Fibroblast of skin of back (primary cell): ENCODE measurements at places on chromosomes 12 and 14.

DNA sequence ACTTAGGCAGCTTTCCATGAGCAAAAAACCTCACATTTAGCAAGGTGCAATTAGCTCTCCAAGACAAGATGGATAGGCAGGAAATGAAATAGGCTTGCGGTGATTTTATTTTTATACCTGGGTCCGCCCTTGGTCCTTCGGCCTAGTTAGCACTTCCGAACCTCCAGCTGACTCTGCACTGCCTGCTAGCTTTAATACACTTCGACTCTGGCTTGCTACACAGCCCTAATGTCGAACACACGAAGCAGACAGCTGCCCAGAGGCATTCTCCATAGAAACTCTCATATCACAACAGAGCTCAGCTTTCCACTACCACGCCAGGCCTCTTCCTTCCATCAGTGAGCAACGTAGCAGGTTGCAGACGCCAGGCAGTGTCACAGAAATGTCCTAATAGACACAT, 688.0 kb downstream of the VRK1 start:
- no peak for DNase-seq

DNA sequence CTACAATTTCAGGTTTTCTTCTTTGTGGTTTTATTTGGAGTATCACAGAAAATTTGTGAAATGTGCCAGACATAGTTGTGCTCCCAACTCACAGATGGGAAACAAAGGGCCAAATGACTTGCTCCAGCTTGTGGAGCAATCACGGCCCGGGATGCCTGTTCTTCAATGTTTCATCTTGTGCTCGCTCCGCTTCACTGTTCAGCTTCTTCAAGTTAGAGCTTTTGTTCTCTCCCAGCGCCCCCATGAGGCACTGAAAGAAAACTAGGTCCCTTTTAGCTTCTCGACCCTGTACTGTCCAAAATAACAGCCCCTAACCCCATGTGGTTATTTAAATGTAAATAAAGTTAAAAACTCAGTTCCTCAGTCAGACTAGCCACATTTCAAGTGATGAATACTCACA, 187.9 kb upstream of the STXBP6 start:
- no peak for DNase-seq

GRCh38 chr12:121112496-121112895, 20.2 kb upstream of the P2RX7 start:
- no peak for DNase-seq

- DNase-seq, result no peak
These were observed 265.5 kb downstream of the ZFP36L1 start for GRCh38 chr14:68527329-68527851.

DNA sequence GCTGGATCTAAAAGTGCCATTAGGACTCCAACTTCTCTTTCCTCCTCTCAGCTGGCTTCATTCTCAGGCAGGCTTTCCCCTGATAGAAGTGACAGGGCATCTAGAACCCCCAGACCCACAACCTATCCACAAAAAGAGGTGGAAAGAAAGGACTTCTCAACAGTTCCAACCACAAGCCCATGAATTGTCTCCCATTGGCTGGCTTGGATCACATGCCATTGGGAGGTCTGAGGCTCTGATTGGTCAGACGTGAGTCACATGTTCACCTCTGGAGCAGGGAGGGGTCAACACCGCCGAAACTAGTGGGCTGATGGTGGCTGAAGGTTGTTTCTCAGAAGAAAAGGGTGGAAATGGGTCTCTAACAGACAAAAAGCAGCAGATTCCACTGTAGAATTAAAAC, 47.2 kb downstream of the DRAM1 start:
- peak; percentile 11 for DNase-seq

DNA sequence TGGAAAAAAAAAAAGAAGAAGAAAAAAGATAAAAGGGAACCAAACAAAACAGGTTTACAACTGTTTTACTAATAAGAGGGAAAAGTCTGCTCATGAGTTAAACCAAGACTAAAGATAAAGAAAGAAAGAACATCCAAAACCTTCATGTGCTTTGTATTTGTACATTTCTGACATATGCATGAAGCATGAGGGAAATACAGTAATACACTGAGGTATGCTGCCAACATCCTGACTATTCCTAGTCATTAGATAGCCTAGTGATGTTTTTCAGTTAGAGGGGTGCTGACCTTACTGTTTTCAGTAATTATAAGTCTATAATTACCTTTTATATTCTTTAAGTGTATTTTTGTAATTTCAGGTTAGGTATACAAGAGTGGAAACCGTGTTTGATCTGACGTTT, 793.3 kb downstream of the DIO2 start:
- DNase-seq, result peak; percentile 46

- DNase-seq, result no peak
These were observed 10.6 kb upstream of the FAM181A start for GRCh38 chr14:93916498-93916897.

DNA sequence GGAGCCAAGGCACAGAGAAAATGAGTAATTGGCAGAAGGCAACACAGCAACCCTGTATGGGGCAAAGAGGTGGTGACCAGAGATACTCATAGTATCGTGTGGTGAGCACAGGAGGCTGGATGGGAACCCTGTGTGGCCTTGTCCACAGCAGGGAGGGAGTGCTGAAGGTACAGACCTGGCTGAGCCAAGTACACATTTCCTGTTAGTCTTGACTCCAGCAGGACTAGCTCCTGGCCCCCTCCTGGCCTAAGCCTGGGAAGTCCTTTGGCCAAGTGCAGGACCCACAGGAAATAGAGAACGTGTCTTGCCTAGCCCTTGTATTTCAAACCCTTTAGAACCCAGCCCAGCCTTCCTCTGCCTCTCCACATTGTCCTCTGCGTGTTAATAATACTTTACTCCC, 289.8 kb upstream of the PWP1 start:
- DNase-seq, result no peak

DNA sequence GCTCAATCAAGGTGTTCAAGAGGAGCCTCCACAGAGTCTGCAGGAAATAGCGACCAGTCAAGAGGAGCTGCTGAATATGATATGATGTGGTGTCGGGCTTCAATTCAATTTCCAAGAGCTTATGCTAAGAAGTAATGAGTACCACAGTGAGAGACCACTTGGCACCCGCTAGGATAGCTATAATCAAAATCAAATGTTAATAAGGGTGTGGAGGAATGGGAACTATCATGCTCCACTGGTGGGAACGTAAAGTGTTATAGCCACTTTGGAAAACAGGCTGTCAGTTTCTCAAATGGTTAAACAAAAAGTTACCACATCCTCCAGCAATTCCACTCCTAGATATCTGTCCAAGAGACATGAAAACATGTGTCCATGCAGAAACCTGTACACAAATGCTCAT, 6.7 kb downstream of the POLR3B start:
- no peak for DNase-seq

DNA sequence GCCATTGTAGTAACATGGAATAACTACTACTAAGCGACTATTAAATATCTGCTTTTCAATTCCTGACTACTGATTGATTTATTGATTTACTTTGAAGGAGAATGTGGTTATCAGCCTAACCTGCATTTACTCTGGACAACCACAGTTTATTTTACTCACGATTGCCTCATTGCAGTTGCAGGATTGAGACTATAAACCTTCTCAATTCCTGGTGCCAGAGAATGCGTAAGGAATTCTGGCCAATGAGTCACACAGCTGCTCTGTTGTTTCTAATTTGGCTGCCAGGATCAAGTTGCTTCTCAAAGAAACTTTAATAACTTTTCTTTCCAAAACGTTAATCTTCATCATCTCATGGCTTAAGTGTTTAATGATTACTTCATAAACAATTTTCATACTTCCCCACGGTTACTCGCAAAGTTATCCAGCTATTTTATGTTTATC, 13.1 kb upstream of the TMTC1 start:
- peak; percentile 77 for DNase-seq

GRCh38 chr12:120997448-120997847, 18.8 kb downstream of the C12orf43 start:
- no peak for DNase-seq

DNA sequence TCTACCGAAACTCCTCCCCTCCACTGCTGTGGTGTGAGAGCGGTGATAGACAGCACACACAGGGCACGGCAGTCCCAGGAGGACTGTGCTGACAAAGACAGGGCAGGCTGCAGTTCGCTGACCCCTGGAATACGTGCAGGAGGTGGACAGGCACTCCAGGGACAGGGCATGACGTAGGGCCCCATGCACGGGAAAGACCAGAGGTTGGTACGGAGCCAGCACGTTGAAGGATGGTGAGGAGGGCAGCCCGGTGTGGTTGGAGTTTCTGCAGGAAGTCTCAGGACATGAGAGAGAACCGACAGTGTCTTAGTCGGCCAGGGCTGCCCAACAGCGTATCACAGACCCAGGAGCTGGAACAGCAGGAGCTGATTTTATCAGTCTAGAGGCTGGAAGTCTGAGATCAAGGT, 254.2 kb upstream of the FKBP4 start:
- DNase-seq, result no peak

GRCh38 chr12:11677093-11677492, 27.6 kb downstream of the ETV6 start:
- DNase-seq, result no peak

DNA sequence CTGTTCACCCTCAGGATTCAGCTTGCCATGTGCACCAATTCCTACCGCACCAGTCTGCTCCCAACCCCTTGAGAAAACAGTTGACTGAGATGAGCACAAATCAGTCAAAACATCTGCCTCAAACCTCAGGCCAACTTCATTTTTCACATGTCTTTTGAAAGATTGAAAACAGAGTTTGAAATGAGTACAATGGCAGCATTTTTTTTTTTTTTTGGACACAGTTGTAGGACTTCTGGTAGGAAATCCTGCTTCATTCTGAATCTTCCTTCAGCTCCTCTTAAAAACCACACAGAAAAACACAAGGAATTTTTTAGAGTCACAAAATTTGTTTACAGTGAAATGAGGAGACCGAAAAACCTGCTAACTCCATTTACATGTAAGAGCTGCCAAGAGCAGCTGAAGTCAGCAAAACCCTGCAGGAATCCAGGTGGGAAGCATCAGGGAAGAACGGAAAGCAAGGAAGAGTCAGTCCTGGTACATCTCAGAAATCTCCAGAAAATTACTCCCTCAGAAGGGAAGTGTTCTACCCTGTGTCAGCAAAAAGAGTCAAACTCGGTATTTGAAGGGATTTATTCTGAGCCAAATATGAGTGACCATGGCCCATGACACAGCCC, 100.3 kb upstream of the TMTC1 start:
- DNase-seq, result no peak

GRCh38 chr12:44555454-44555853, 320.7 kb downstream of the NELL2 start:
- no peak for DNase-seq

GRCh38 chr14:75648066-75648838, 12.4 kb downstream of the ERG28 start:
- DNase-seq, result peak; percentile 93
